ENCODE measurements at places on chromosomes 1 and 21.

DNA sequence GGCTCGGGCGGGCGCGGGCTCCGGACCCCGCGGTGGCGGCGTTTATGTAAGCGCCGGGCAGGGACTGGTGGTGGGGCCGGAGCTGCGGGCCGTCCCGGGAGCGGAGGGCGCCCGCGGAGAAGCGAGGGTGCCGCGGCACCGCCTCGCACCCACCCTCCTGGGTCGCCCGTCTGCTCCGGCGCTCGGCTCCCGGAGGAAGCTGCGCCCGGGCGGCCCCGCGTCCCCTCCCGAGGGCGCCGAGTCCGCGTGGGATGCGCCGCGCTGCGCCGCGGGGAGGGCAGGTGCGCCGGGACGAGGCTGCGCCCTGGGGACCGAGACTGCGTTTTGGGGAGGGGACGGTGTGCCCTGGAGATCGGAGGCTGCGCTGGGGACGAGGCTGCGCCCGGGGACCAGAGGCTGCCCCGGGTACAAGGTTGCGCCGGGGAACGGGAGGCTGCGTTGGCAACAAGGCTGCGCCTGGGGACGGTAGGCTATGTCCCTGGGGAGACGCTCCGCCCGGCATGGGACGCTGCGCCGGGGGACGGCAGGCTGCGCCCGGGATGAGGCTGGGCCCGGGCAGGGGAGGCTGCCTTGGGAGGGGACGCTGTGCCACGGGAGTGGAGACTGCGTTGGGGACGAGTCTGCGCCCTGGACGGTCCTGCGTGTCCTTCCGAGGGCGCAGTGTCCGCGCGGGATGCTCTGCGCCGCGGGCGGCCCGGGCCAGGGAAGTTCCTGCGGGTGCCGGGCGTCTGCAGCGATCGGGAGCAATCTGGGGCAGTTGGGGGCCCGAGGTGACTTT is 627 bp downstream of the ADARB1 start:
- peak; percentile 24 for DNase-seq

GRCh38 chr1:243473227-243474135 is 217.6 kb downstream of the SDCCAG8 start:
- DNase-seq = no peak

GRCh38 chr21:46023555-46023954 is 42.0 kb downstream of the COL6A1 start:
- DNase-seq = no peak

GRCh38 chr1:92310185-92310597 is 11.3 kb downstream of the RPAP2 start:
- DNase-seq = no peak

- DNase-seq = no peak
Observed at GRCh38 chr1:12126781-12127180, 40.0 kb upstream of the TNFRSF1B start.

DNA sequence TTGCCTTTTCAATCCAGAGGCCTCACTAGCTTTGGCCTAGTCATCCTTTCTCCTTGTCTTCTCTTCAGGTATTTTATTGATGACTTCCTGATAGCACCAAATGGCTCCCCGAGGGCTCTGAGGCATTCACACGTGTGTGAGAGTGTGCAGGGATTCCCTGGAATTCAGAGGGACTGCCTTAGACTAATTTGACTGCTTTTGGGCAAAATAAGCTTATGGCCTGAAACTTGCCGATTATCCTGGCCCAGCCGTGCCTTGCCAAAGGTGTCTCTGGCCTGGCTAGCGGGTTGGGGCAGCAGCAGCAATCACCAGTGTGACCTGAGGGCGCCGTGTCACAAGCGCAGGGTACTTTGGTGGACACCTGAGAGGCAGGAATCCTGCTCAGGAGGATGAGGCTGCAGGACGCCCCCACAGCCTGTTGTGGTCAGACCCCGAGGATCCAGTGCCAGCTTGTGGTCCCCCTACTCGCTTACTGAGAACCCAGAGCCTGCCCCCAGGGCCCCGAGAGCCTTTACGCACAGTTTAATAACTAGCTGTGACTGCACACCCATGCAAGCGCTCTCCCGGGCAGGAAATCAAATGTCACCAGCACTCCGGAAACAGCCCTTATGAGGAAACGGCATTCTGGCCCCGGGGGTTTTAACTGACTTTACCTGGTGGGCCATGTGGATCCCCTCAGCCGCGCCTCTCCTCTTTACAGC is 62.8 kb upstream of the PDE9A start:
- no peak for DNase-seq

- no peak for DNase-seq
Observed at GRCh38 chr21:44618909-44619308, 7.0 kb downstream of the KRTAP10-8 start.

DNA sequence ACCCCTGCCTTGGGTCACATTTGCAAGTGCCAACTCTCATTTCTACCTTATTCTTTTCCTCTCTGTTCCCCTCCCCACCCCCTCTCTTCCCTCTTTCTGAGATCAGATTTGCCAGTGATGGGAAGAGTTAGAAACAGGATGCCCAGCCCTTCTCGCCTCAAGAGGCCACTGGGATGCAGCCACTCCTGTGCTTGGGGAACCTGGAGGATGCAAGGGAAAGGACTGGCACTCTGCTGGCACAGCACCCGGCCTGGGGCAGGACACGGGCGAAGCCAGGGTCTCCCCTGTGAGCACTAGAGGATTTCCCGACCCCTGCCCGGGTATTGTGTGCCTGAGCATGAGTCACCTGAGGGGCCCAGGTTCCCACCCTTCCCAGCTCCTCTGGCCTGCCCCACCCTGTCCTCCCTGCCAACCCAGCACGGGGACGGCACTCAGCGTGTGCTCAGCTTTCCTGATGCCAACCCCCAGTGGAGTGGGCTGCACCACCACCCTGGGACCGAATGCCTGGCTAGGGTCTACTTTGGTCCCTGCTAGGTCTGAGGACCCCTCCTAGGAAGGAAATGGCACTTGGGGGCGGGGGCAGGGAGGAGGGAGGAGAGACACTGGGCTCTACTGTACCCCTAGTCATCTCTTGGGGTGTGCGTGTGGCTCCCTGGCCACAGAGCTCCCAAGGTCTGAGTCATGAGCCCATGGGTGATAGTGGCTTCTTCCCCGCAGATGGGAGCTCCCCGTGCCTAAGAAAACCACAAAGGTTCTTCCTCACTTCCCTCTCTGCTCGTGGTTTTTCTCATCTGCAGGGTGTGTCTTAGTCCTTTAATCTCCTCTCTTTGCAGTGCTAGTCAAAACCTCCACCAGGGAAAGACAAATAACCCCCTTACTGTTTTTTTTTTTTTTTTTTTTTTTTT is 12.4 kb downstream of the LMNA start:
- DNase-seq = peak; percentile 97

DNA sequence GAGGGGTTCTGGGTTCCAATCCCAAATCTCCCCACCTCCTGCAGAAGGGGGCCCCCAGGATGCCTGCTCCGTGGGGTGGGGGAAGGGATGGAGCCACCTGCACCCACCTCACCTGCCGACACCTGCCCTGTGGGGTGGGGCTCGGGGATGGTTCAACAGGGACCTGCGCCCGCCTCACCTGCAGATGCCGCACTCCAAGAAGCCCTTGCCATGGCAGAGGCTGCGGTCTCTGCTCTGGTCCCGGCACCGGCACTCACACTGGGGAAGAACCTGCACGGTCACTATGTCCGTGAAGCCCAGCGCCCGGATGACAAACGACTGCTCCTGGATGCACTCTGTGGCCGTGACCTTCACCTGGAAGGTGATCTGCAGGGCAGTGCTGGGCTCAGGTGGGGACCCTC is 18.1 kb upstream of the PTTG1IP start:
- DNase-seq = no peak

DNA sequence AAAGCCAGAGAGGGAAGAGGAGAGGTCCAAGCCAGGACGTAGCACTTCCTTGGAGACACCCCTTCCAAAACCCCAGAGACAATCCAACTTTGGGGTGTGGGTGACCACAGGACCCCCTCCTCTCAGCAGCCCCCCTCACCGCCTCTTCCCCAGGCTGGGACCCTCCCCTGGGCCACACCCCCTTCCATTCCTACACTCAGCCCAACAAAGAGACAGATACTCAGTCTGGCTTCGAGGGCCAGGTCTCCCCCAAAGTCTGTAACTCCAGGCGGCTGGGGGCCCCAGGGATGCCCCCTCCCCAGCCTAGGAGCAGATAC is 1.4 kb downstream of the MEX3A start:
- DNase-seq = no peak

DNA sequence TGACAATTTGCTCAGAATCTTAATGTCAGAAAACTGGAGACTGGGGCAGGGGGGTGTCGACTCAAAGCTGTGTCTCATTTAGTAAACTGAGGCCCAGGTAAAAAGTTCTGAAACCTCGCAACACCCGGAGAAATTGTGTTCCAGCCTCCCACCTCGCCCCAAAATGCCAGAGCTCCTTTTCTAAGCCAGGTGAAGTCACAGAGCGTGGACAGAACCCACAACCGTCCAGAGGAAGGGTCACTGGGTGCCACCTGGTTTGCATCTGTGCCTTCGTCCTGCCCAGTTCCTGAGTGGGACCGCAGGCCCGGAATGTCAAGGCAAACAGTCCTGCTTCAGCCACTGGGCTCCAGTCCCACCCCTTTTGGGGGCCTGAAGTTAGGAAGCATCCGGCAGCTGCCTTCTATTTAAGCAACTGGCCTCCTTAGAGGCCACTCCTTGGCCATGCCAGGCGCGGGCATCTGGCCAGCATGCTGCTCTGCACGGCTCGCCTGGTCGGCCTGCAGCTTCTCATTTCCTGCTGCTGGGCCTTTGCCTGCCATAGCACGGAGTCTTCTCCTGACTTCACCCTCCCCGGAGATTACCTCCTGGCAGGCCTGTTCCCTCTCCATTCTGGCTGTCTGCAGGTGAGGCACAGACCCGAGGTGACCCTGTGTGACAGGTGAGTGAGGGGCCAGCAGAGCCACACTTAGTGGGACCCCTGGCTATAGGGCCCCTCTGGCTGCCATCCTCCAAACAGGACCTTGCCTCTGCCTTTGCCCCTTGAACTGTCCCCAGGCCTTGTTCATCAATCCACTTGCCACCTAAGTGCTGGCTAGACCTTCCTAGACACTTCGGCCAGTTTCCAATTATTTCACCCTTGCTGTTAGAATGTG is at the start of gene TAS1R1:
TSS of gene TAS1R1 (plus strand) at position 401 of the 872 bp plus-strand sequence. CDS start at position 468, 67 bp downstream.
- no peak for DNase-seq
